Lung microvascular endothelial cell (primary cell): ENCODE measurements at places on chromosomes 13 and 19. TPM values are rescaled to one million over a fixed set of nuclear protein-coding genes. Genes with fewer than 3 reads are reported as not detected.

- DNase-seq: peak; percentile 67
Measured at GRCh38 chr13:39684531-39685137, 29.2 kb downstream of the COG6 start.

APC2 gene
- total RNA-seq: under 0.01 TPM in 2 replicates

SLC15A1 gene
- total RNA-seq: not detected in 2 replicates

SHD gene
- total RNA-seq: not detected in 2 replicates

- peak; percentile 88 for DNase-seq
Measured at GRCh38 chr13:107373551-107373950, 805.6 kb upstream of the ARGLU1 start.

VSTM2B gene
- total RNA-seq: not detected in 2 replicates

CEBPG gene
- 19.0 and 34.3 TPM in 2 replicates for total RNA-seq

GRCh38 chr13:67216864-67217263 lies 13.3 kb downstream of the PCDH9 start:
- DNase-seq: no peak

BEST2 gene
- total RNA-seq: not detected in 2 replicates

DNA sequence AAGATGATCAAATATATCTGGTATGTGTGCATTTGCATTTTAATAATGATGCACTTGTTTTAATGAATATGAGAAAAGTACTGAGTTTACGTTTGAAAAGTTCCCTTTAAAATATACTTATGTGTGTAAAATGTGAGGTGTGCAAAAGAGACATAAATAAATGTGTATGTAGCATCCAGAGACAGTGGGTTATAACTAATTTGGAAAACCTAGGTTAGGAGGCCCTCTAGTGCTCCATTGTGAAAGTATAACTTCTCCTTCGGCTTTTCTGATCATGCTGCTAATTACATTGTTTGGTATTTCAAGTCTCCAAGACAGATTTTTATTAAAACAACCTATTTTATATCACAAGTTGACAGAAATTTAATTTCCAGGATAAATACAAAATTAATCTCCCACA lies 30.1 kb downstream of the SCEL start:
- DNase-seq: peak; percentile 62

DNA sequence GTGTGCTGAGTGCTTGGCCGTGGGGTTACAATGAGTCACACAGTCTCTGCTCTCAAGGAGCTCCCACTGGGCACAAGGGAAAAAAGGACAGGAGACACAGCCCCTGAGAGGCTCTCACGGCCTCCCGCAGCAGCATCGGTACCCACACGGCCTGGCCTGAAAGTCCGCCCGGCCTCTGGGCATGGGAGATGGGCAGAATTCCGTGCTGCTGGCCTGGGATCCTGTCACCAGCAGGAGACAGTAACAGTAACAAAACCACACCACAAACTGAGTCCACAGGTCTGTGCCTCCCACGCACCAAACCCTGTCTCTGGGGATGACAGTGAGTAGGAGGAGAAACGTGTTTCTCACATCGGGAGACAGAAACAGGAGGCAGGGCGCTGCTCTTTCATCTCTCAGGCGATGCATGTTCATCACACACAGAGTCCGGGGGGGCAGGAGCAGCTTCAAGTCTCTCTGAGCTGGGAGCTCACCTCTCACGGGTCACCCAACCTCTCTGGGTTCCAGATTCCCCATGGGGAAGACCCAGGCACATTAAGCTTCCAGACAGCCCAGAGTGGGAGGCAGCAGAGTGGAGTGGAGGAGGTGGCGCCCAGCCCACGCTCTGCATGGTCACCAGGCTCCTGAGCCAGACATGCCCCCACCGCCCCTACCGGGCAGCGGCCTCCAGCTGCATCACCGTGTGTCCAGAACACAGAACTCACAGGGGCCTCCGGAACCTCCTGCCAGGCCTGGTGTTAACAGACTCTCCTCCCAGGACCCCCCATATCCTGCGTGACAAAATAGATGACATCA lies 124.7 kb upstream of the VSTM2B start:
- DNase-seq: no peak

CYP4F2 gene
- total RNA-seq: 0.22 TPM in 1 of 2 replicates, not detected in the other

DNA sequence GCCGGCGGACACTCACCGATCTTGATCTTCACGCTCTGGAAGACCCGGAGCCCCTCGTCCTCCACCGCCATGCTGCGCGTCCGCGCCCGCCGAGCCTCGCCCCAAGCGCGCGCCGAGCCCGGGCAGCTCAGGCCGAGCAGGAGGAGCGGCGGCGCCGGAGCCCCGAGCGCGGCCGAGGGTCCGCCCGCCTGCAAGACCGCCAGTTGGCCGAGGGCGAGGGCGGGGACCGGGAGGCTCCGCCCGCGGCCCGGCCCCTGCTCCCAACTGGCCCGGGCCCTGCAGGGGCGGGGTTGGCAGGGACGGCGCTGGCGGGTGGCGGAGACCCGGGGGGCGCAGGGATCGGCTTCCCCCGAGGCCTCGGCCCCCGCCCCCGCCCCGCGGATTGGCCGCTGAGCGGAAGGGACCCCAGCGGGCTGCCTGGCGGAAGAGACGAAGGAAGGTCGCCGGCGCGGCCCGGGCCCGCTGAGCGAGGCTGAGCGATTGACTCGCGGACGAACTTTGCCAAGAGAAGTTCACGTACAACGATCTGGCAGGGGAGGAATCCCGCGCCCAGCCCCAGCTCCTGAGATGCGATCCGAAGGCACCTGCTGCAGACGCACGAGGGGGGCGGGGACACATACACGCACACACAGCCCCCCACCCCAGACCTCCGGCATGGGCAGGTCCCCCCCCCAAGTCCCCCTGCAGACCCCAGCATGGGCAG lies at the start of gene RASA3:
TSS of gene RASA3 (minus strand) at position 205 of the 703 bp plus-strand sequence. CDS start at position 71, 134 bp downstream.
- peak; percentile 91 for DNase-seq

GRCh38 chr13:64075543-64076271 lies 2660.1 kb upstream of the PCDH20 start:
- no peak for DNase-seq

PTPRS gene
- 6.5 and 13.9 TPM in 2 replicates for total RNA-seq

SOX1 gene
- total RNA-seq: not detected in 2 replicates
